NCI-H1436 treated with DMSO at 0.1 percent for 48 hours (cell line): ENCODE measurements at places on chromosomes 16 and 17.

DNA sequence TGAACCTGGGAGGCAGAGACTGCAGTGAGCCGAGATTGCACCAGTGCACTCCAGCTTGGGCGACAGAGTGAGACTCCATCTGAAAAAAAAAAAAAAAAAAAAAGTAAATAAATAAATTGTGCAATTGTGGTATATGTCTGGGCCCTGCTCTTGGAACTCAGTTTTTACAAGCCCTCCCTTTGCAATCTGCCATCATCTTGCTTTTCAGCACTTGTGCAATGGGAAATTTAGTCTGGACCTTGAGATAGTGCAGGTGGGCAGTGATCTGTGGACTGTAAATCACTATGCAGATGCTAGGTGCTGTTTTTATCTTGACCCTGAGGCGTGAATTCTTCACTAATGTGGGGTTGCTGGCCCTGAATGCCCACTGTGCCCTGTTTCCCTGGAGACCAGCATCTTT, 6.5 kb upstream of the RAP1GAP2 start:
- DNase-seq = no peak

GRCh38 chr17:27551701-27552248, 79.2 kb upstream of the LGALS9 start:
- DNase-seq = no peak

- no peak for DNase-seq
Observed at GRCh38 chr17:50426814-50427787, 1.1 kb downstream of the ACSF2 start.

DNA sequence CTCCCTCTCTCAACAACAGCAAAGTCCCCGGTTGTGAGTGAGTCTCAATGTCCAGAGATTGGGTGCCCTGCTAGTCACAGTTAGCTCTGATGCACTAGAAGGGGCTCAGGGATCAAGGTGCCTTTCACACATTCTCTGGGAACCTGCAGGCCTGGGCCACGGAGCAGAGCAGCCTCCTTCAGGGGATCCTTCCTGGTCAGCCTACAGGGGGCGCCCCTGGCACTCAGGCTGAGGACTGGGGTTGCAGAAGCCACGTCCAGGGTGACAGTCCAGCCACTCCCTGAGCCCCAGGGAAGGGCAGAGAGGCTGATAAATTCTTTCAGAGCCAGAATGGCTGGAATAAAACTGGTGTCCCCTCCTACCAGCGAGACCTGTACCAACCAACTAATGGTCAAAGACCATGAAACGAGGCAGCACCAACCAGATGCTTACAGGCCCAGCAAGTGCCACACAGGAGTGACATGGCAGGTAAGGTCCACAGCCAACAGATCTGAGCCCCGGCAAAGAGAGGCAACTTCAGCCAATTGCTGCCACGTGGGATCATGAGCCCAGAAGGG, 43.5 kb downstream of the ST3GAL2 start:
- DNase-seq = no peak

GRCh38 chr17:34354637-34355036, 1.6 kb upstream of the CCL13 start:
- DNase-seq = no peak

GRCh38 chr16:63067141-63067540, 1030.9 kb upstream of the CDH8 start:
- no peak for DNase-seq

GRCh38 chr17:19304209-19304608, 58.3 kb downstream of the B9D1 start:
- no peak for DNase-seq

GRCh38 chr17:5468075-5468473, 708 bp downstream of the DHX33 start:
- no peak for DNase-seq

DNA sequence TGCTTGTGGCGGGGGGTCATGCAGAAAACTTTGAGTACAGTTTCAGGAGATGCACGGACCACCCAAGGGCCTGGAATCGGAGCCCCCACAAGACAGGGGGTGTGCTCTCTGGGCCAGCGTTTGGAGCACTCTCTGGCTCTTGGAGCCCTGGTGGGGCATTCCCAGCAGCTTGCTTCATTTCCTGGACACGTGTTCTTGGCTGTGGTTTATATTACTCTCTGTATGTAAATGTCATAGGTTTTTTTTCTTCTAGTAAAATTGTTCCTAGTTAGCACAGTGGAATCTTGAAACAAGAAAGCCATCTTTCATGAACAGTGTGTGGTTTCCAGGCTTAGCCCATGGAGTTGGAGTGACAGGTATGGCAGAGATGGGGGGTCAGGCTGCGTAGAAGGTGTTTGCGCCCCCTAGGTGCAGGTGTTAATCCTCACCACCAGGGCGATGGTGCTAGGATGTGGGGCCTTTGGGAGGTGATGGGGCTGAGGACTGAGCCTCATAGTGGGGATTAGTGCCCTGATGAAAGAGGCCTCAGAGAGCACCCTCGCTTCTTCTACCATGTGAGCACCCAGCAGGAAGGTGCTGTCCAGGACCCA, 79.8 kb downstream of the JPH3 start:
- no peak for DNase-seq

- no peak for DNase-seq
Observed at GRCh38 chr16:880471-881171, 80.1 kb upstream of the GNG13 start.

GRCh38 chr17:63644846-63645245, 22.6 kb downstream of the MAP3K3 start:
- no peak for DNase-seq

GRCh38 chr17:59367657-59368045, 36.2 kb downstream of the YPEL2 start:
- no peak for DNase-seq

- DNase-seq = no peak
Observed at GRCh38 chr16:74596586-74596985, 10.3 kb downstream of the GLG1 start.

- no peak for DNase-seq
Observed at GRCh38 chr16:87636050-87636684, 33.9 kb downstream of the JPH3 start.

- no peak for DNase-seq
Observed at GRCh38 chr16:20883554-20884239, 16.5 kb downstream of the DCUN1D3 start.

GRCh38 chr16:56956756-56957155, 5.0 kb upstream of the CETP start:
- DNase-seq = no peak

DNA sequence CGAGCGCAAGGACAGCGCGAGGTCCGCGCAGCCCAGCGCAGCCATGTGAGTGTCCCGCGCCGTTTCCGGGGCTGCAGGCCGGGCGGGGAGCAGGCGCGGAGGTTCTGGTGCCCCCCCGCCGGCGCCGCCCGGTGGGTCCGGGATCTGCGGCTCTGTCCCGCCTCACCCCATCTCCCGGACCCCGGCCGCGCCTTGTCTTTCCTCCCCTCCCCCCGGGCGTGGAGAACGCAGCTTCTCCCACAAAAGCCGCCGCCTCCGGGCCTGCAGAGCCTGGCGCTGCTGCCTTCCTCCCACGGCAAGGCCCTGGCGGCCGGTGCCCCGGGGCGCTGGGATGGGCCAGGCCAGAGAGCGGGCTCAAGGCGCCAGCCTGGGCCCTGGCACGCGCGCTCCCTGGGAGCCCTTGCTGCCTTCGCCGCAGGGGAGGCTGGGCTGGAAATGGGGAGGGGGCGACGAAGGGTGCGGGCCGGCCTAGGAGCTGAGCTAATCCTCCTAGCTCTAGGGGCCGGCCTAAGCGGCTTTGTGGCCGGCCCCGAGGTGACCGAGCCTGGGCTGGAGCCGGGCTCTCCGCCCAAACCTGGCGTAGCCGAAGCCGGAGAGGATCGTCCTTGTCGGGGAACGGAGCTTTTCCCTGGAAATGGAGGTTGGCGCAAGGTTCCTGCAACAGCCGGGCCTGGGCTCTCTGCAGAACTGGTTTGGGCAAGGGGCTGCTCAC, 397 bp downstream of the RIPOR1 start:
- no peak for DNase-seq

GRCh38 chr17:48545539-48545938, 630 bp upstream of the HOXB2 start:
- no peak for DNase-seq

DNA sequence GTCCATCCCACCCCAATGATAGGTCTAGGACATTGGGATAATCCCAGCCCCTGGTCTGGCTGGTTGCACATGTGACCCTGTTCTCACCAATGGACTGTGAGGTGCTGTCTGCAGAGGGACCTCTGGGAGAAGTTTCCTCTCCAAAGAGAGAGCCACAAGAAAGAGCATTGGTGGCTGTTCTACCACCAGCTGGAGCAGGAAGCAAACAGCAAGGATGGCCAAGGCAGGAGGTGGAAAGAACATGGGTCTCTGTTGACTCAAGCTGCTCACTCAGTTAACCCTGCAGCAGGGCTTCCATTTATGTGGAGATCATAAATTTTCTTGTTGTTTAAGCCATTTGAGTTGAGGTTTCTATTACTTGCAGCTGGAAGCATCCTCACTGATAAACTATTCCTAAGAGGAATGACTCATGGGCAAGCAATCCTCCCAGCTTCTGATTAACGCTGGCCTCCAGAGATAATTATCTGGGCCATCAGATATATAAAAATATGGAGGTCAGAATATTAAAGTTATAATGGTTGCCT, 52.6 kb downstream of the CYB5B start:
- DNase-seq = no peak

- DNase-seq = no peak
Observed at GRCh38 chr17:34673516-34673915, 94.1 kb downstream of the TMEM132E start.

DNA sequence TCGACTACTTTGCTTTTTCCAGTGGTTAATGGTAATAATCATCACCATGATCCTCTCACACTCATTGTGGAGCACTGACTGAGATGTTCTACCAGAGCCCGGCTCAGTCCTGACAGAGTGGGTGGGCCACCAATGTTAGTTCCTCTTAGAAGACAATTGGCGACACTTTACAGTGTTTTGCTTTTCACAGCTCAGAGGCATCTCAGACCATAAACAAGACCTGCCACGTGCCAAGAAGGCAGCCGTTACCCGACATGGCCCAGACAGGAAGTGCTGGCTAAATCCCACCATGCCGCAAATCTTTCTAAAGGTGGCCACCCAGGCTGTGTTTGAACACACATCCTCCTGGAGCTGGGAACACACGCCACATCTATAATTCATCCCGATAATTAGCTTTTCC, 103.7 kb downstream of the XYLT1 start:
- no peak for DNase-seq

DNA sequence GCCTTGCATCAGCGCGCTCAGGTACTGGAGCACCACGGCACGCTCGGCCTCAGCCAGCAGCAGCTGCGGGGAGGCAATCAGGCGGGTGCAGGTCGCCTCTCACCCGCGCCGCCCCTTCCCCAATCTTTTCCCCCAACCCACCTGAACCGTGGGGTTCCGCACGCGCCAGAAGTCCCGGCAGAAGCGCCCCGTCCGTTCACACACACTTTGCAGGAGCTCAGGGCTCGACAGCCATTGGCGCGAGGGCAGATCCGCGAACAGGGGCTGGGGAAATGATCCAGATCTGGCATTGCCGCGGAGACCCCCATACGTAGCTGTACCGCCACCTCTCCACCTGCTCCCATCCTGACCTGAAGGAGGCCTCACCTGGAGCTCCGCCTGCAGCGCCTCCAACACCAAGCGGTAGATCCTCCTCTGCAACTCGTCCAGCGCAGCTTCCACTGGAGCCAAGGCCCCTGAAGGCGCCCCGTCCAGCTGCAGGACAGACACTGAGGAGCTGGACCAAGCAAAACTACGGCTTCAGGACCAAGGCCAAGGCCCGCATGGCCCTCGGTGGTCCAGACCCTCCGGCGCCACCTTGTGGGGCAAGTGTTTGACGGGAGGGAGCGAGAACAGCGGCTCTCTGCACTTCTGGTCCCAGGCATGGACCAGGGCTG, 1.4 kb upstream of the MATCAP1 start:
- DNase-seq = no peak

- DNase-seq = no peak
Observed at GRCh38 chr17:7632492-7632894, 2.6 kb downstream of the SHBG start.

GRCh38 chr17:49872754-49873377, 25.0 kb upstream of the TAC4 start:
- no peak for DNase-seq

- DNase-seq = no peak
Observed at GRCh38 chr17:9606453-9606852, 30.0 kb downstream of the CFAP52 start.

DNA sequence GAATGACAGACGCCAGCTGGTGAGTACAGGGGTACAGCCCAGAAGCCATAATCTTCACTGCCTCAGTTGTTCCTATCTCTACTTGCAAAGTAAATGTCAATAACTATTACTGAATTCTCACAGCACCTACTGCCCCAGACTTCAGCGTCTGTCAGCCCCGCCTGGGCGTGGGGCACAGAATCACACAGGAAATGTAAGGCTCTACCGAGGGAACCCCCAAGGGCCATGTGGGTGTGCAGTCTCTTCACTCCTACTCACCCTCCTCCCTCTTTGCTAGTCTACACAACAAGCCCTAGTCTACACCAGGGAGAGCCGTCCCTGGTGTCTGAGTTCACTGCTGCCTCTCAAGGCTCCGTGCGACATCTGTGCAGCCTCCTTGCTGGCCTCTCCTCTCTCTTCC, 4.5 kb downstream of the NPTX1 start:
- DNase-seq = no peak

DNA sequence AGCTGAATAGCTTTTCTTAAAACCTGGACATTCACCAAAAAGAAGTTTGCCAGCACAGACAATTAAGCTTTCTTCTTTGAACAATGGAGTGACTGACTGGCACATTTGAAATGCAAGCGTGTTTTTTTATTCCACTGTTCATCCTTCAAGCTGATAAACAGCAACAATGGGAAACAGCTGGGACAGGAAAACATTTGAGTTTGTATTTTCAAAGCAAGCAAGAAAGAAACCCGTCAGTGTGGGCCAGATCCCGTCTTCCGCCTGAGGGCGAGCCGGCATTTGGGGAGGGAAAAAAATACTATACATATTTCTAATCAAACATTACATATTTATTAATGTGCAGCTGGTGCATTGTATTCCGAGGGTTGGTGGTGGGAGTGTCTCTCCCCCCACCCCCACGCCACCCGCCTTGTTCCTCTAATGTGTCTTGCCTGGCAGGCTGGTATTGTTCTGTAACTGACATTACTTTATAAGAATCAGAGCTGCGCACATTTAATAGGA, 94.3 kb downstream of the CYLD start:
- no peak for DNase-seq

DNA sequence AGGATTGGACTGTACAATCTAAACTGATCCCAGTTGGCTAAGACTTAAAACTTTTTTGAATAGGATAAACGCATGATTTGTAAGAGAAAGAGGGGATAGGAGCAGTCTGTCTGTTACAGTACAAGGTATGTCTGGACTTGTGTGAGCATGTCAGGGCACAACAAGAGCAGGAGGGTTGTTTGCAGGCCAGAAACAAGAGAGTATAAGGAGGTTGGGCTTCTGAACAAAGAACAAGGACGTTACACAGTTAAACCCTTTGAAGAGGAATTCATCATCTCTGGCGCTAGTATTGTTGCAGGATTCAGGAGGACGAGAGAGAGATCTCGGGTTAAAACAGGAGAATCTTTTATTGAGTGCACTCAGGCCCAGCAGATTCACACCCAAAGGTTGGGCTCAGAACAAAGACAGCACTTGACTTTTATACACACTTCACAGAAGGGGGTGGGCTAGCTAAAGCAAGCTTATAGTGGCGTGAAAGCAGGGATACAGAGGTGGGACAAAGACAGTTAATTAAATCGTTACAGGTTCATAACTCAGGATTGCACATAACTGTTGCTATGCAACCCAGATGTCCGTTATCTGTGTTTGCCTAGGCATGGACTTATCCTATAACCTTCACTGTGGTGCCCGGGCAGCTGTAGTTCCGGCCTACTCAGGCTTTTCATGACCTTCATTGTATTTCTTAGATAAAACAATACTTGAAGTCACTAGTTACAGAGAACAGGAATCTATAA, 34.3 kb downstream of the SEC14L1 start:
- DNase-seq = no peak
